ENCODE measurements at places on chromosomes 12 and 14.

- no peak for DNase-seq
Measured at GRCh38 chr14:45359746-45360145, 106.7 kb upstream of the MIS18BP1 start.

DNA sequence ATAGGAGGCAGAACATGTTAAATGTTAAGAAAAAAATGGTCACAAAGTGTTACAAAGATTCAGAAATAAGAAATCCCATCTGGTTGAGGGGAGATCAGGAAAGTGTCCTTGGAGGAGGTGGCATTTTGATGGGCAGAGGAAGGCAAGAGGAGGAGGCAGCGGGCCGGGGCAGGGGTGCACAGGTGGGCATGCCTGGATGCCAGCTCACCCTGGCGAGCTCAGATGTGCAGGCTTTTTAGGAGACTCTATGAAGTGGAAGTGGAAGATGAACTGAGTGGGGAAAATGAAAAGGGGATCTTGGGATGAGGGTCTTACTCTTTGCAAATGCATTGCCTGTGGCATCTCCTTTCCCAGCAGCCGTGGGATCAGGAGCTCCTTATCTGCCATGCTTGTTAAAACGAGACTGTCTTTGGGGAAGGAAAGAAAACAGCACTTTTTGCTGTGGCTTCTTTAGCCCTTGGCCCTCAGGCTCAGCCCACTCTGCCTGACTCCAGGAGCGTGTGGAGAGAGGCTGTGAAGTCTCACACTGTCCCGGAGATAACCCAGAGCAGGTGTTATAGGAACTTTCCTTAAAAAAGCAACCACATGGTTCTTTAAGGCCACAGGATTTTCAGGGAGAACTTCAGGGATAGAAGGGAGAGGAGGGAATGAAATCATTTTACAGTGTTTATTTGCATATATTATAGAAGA lies 62.6 kb downstream of the ELK3 start:
- DNase-seq, result no peak

DNA sequence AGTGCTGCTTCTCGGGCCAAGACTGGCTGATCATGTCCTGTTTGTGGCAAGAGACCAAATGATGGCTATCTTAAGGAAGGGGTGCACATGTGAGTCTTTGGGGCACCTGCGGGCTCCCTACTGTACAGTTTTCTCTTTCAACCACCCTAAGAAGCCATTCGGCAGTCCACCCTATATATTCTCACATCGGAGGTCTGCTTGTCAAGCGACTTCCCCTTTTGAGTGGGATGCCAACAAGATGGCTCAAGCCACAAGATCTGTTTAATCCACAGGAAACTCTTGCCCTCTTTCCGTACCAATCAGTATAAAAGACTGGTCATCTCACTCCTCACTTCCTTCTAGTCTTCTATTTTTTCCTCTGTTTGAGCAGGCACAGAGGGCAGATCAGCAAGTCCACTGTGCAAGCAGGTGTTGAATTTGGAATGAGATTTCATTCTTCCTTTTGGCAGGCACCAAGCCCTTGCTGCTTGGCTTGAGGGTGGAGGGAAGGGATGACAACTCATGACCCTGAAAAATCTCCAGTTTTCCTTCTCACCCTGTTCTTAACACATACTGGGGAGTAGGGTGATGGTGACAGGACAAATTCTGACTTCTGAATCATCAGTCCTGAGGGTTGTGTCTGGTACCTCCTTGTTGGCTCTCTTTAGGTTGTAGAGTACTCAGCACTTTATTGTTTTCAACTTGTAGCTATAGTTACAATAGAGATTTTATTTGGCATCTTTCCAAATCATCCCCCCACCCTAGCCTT lies 17.6 kb downstream of the LACRT start:
- DNase-seq, result no peak

DNA sequence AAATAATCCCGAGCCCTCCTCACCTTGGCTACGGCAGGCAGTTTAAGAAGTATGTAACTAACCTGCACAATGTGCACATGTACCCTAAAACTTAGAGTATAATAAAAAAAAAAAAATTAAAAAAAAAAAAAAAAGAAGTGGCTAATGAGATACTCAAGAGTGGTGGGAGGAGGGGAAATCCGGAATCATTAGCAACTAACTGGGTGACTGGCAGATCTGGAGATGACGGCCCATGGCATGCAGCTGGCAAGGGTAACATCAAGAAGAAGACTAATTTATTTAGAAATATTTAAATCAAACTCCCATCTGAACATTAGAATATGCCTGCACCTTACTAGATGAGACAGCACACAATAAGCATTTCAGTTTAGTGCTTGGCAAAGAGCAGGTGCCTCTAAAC lies 52.3 kb upstream of the TMCC3 start:
- DNase-seq, result no peak

DNA sequence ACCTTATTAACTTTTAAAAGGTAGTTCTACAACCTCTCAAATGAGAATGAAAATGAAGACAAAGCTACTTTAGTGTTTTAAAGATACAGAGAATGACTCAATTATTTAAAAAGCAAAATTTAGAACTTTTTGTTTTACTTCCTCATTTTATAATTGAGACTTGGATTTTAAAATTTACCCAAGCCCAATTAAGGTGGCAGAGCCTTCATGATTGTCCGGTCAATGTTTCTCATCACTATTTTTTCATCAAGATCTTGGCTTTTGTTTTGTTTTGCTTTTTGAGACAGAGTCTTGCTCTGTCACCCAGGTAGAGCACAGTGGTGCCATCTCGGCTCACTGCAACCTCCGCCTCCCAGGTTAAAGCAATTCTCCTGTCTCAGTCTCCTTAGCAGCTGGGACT lies 32.7 kb downstream of the PPP4R3A start:
- no peak for DNase-seq

- DNase-seq, result no peak
Measured at GRCh38 chr12:114013575-114014345, 47.6 kb upstream of the RBM19 start.

GRCh38 chr12:108966378-108967151 lies 54.3 kb downstream of the SVOP start:
- no peak for DNase-seq

- no peak for DNase-seq
Measured at GRCh38 chr12:6548966-6549683, 6.7 kb downstream of the IFFO1 start.

GRCh38 chr12:76882367-76882766 lies 3.5 kb upstream of the CSRP2 start:
- no peak for DNase-seq

DNA sequence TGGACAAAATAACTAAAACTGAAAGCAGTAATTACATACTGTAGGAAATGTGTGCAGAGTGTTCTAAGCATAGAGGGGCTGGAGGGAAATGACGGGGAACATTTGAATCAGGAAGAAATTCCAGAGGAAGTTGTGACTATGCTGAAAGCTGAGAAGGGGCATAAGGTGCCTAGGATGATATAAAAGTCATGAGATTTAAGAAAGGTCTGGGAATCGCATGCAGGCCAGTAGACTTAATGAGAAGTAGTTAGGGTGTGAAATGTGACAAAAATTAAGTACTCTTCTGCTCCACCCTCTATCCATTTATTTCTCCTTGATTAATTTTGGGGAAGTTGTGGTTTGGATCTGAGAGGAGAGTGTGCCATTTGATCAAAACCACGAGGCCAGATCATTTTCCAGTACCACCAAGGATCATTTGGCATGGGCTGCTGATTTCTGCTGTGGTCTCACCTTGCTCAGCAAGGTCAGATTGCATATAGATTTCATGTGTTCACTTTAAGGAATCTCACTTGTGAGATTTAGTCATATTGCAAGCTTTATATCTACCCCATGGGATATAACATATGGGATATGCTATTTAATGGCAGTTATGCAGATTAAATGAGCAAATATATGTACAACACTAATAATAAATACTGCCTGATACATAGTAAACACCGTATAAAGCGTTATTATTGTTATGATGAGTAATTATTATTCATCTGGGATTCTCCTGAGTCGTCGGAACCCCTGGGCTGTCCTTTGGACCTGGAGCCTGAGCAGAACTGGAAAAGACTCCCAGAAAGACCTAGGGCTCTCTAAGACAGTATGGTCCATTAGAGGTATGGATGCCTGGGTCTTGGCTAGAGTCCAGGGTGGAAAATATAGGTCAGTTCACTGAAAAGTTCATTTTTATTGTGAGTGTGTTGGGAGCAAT lies 72.3 kb downstream of the SRGAP1 start:
- no peak for DNase-seq

- DNase-seq, result no peak
Measured at GRCh38 chr12:104604995-104605675, 148.4 kb downstream of the CHST11 start.

- no peak for DNase-seq
Measured at GRCh38 chr12:113207613-113208040, 13.6 kb upstream of the TPCN1 start.

DNA sequence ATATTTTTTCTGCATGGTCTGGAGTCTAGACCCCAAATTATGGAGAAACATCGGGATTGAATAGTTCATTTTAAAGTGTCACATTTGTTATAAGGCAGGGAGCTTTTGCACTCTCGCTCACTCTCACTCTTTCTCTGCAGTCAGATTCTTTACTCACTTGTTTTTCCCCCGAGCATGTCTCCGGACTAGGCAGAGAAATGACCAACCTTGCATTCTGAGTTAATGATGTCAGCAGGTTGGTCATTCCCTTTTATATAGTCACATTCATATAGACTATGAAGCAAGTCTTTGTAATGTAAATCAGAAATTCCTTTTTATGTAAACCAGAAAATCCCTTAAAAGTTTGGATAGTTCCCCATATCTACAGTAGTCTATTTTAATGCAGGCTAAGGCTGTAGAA lies 4.1 kb downstream of the C12orf75 start:
- no peak for DNase-seq

- no peak for DNase-seq
Measured at GRCh38 chr14:25411781-25412757, 362.1 kb upstream of the STXBP6 start.

GRCh38 chr12:1083889-1084262 lies 92.9 kb downstream of the ERC1 start:
- DNase-seq, result no peak

DNA sequence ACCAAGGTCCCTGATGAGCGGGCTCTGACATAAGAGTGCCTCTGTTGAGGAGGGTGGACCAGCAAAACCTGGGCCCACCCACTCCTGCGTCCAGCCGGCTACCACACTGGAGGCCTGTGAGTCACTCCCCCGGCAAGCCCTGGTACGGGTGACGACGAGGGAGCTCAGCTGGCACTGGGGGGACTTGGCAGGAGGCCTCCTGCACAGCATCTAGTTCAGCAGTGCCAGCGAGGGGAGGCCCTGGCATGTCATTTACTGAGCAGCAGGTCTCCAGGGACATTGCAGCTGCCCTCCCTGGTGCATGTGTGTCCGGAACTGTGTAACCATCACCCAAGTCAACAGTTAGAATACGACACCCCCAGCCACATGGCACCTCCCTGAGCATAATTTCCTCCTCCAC lies 24.4 kb downstream of the CD9 start:
- DNase-seq, result no peak

- no peak for DNase-seq
Measured at GRCh38 chr14:51035611-51036192, 59.2 kb downstream of the TRIM9 start.

DNA sequence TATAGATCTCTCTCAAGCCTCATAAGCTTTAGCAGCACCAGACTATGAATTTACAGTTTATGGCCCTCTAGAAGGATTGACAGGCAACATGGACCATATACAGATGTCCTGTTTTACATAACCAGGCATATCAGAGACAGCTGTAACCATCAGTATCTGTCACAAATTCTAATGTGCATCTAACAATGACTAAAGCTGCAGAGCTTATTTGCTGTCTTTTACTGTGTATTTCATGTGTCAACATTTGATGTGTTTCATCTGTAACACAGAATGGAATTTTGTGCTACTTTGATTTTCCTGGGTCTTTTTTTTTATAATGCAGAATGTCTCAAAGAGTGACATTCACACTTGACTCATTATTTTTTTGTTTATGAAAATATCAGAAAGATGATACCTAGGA lies 348.3 kb downstream of the SLC16A7 start:
- no peak for DNase-seq

- DNase-seq, result no peak
Measured at GRCh38 chr12:87127272-87127671, 871.1 kb upstream of the MGAT4C start.

DNA sequence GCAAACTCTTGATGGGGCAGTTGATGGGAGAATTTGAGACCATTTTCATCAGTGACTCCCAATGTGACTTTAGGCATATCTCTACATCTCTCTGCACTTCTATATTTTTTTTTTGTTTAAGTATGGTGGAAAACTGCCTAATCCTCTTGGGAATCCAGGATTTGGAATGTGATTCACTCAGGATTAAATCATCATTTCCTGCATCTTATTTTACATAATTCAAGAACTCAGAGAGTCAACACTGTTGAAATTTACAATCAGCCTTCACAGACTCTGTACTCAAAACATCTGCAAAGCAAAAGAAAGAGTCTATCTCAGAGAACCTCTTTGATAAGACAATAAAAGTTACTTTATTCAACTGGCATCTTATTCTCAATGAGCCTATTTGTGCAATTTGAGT lies 260.7 kb upstream of the NOS1 start:
- no peak for DNase-seq

GRCh38 chr12:15801770-15802744 lies 12.9 kb upstream of the EPS8 start:
- no peak for DNase-seq

DNA sequence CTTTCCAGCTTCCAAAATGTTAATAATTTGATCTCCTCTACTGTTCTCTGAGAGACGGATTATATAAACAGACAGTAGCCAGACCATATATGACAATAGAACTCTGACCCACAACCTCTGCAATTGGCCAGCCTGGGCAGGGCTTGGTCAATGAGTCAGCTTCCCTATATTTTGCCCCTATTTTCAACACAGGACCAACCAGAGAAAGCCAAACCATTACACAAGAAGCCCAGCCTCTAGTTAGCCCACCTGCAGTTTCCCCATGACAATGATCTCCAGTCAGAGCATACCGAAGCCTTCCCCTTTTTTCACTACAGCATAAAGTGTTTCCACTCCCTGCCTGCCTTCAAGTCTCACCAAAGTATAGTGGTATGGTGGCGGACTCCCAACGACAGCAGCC lies 7.6 kb upstream of the EXD2 start:
- DNase-seq, result no peak

- DNase-seq, result no peak
Measured at GRCh38 chr12:45273717-45274271, 57.9 kb downstream of the ANO6 start.

- no peak for DNase-seq
Measured at GRCh38 chr14:86596024-86596423, 1066.1 kb downstream of the FLRT2 start.

DNA sequence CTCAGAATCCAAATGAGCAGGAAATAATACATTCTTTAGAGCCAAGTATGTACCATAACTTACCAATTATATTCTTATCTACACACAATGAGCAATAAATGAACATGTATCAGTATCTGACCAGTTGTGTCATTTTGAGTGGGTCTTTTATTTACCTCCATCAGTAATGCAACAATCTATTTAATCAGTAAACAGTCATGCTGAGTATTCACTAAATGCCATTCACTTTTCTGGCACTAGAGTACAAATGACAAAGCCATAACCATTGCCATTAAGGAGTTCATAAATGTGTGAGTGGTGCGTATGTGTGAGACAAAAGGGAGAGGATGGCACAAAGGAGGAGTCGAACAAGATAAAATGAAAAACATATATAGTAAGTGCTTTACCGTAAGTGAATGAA lies 1.5 kb upstream of the STRAP start:
- no peak for DNase-seq

- DNase-seq, result no peak
Measured at GRCh38 chr12:92471551-92471950, 231.2 kb upstream of the PLEKHG7 start.

- DNase-seq, result no peak
Measured at GRCh38 chr14:67562025-67562775, 29.1 kb downstream of the PLEKHH1 start.

- DNase-seq, result no peak
Measured at GRCh38 chr12:71639341-71639760, 24.3 kb downstream of the ZFC3H1 start.

Measured in activated T-cell treated with anti-CD3 and anti-CD28 coated beads for 48 hours (primary cell).